ENCODE measurements at places on chromosomes 12 and 14. TPM values are rescaled to one million over a fixed set of nuclear protein-coding genes. Genes with fewer than 3 reads are reported as not detected.

DNA sequence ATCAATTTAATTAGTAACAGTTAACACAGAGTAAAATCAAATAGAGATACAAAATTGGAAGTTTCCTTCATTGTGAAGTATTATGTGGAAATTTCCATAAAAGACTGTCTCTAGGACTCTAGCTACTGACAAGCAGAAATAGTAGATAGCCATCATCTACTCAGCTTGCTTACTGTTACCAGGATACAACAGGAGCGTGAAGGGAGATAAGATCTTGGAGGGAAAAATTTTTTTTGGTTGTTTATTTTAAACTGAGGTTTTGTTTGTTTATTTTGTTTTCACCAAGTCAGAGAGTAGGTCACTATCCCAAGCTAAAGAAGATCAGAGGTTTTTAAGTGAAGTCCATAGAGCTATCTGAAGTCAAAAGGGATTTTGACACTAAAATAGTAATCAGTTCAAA lies 861.3 kb upstream of the MGAT4C start:
- DNase-seq, result no peak

TMEM19 gene
- total RNA-seq, result 36.8 TPM

OR4E1 gene
- not detected for total RNA-seq

DNA sequence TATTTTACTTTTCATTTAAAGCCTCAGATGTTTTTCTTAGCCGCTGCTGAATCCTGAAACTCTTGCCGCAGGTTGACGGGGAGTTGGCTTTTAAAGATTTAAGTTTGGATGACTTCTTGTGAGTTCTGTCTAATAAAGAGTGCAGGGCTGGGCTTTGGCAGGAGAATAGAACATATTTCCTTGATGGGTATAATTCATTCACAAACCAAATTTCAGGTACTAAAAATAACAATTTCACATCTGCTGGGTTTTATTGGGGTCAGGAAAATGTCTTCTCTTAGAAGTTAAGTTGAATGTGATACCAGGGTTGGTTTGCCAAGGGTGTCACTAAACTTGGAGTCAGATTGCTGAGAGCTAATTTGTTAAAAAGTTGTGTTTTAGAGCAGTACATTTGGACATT lies 9.7 kb downstream of the SP1 start:
- DNase-seq, result no peak

DNA sequence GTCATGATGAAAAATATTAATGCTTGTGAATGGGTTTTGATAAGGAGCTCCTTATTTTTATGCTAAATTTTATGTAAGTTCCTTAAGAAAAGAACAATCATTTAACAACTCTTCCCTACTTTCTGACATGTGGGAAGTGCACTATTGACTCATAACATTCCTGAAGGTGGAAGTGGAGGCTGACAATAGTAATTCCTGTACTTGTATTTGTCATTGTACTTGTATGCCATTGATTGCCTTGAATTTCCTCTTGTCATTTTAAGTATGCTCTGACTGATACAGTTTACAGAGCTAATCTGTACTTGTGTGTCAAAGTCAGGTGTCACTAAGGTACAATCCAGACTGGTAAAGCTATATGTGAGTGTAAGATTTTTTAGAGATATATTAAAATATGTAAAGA lies 440.0 kb downstream of the SLC16A7 start:
- DNase-seq, result no peak

GRCh38 chr12:59742841-59743240 lies 147.0 kb downstream of the SLC16A7 start:
- no peak for DNase-seq

DNA sequence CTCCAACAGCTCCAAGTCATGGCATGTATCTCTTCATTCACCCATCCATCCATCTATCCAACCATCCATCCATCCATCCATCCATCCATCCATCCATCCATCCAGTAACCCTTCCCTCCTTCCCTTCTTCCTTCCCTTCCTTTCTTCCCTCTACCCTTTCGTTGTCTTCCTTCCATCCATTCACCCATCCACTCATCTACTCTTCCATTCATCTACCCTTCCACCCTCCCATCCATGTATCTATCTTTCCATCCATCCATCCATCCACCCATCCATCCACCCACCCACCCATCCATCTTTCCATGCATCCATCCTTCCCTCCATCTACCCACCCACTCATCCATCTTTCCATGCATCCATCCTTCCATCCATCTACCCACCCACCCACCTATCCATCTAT lies 53.2 kb upstream of the FBXO21 start:
- no peak for DNase-seq

C14orf39 gene
- total RNA-seq, result 0.09 TPM

DNA sequence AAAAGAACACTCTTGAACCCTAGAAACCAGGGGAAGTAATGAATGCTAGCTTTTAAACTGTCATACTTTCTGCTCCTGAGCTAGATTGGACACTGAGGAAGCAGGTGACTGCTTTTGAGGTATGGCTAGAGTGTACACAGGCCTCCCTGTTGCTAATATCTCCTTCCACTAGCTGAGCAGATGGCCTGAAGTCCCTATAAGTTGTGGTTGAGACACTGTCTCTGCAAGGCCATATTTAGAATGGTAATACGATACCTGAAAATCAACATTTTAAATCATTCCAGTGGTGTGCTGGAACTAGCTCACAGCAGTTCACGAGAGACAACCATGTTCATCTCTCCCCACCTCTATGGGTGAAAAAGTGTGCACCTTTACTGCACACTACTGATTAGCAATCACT lies 46.4 kb upstream of the BMP4 start:
- DNase-seq, result no peak

DNA sequence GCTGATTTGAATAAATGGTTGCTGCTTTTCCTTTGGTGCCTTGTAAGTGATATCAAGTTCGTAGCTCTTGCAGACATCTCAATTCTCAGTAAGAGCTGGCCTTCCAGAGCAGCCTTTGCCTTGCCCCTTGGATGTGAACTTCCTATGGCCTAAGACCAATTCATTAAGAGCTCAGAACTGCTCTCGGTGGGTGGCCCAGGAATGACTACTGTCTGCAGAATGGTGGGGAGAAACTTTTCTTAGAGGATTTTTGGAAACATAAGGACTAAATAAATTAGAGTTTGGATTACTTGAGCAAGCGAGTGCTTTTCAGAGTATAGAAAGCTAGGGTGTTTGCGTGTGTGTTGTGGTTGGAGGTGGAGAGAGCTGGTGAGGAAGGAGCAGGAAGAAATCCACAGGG lies 306.4 kb upstream of the TBX3 start:
- no peak for DNase-seq

DNA sequence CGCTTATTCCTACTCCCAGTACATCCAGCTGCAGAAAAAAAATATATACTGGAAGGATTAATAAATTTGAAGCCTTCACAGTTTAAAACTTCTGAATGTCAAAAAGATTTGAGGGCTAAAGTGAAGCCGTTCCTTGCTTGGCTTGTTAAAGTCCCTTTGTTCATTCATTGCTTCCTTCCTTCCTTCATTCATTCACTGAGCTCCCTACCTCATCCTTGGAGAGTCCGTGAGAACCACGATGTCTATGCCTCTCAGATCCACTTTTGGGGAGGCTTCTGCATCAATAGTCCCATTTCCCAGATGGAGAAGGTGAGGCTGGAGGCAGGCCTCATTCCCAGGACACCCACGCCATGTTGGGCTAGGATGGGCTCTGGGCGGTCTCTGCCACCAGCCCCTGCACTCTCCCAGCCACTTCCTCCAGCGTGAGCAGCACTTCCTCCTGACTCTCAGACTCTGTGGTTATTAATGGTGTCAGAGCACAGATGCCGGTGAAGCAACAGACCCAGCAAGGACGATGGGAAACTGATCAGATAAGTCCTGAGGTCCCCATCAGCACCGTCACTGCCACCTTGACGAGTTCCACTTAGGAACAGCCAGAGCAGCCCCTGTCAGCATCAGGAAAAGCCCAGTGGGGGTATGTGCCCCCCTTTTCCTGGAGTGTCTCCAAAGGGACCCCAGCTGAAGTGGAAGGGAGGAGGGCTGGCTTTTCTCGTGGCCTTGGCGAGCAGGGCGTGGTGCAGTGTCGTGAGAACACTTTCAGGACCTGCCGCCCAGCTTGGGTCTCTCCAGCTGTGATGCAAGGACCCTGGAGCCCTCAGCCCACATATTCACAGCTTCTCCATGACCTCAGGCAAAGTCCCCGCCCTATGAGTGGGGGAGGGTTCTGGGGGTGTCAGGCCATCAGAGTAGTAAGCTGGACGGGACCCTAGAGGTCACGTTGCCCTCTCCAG lies 21.2 kb downstream of the ASB2 start:
- DNase-seq, result no peak

Measured in cerebellum (tissue), 4 donors.